ENCODE measurements at places on chromosomes 5 and 9.

DNA sequence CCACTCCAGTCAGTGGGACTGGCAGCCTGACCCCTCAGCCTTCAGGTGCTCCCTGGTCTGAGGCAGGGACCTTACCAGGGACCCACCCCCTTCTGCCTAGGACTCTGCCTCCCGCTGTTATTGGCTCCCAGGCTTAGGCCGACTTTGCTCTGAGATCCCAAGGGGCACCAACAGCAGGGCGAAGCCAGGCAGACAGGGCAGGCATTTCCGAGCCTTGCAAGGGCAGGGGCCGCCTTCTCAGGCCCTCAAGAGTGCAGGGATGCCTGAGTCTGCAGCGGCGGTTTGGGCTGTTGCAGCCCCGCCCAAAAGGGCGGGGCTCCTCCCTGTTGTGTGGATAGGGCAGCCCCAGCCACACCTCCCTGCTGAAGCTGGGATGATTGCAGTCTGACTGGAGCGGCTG lies 644.6 kb downstream of the PRR16 start:
- no peak for DNase-seq

DNA sequence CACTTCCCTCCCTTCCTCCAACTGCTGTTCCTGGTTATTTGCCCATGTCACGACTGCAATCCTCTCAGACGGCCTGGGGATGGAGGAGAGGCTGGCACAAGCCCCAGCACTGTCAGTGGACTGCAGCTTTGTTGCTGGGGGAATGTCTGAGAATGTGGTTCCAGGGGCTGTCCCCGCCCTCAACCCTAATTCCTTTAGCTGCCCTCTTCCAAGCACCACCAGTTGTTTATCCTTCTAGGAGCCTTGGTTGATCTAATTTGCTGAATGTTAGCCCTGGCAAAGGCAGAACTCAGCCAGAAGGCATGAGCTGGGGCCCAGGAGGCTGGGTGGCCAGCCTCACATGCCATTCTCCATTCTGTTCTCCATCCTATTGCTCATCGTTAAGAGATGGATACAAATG lies 51.6 kb downstream of the ADAM19 start:
- DNase-seq = no peak

DNA sequence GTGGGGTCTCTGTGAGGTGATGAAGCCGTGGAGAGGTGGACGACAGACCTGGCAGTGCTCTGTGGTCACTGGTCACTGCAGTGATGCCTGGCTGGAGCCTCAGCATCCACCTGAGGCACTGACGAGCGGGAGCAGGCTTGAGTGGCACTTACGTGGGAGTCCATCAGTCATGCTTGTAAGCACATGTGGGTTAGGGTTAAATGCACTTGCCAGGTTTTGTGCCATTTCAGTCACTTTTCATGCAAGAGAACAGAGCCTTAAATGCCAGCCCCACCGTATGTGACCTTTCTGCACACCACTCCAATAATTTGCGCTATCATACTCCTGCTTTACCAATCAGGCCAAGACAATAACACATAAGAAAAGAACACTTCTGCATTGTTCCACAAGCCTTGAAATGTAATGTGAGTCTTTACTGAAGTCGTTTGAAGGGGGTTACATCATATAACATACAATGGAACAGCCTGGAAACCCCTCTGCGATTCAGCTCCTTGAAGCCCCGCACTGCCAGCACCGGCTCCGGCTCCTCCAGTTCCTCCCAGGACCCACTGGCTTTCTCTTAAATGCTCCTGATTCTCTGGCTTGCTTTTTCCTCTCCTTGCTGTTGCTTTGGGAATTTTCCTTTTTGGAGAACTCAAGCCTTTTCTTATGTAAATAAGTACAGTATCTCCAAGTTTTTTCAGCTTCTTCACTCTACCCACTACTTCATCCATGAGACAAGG lies 59.4 kb upstream of the CTXN3 start:
- DNase-seq = no peak

- peak; percentile 82 for DNase-seq
These were observed 188.6 kb downstream of the FSTL4 start for GRCh38 chr5:133423618-133424282.

DNA sequence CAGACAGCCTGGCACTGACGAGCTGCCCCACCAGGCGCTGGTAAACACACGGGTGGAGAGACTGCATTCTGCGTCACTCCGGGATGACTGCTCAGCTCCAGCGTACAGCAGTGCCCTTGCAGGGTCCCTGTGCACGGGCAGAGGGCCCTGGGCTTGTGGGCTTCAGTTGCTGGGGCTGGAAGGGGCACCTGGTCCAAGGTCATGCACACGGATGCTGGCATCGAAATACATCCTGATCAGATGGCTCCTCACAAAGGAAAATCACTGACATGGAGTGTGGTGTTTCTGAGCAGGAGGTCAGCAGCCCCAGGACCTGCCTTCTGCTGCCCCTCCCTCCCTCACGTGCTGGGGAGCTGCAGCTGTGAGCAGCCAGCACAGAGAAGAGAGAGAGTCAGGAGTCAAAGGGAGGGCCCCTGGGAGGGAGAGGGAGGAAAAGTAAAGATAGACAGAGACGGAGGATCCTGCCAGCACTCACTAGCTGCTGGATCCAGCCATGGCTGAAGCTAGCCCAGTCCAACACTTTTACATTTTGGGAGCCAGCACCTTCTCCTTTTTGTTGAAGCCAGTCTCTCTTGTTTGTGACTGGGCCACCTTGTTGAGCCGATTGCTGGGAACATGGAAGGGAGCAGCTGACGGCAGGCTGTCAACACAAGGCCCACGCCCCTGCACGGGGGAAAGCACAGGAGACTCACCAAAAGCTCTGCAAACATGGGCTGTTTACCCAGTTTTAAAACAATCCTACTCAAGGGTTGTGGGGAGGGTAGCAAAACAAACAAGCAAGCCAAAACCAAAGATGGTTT lies 166.5 kb upstream of the PHYKPL start:
- no peak for DNase-seq

DNA sequence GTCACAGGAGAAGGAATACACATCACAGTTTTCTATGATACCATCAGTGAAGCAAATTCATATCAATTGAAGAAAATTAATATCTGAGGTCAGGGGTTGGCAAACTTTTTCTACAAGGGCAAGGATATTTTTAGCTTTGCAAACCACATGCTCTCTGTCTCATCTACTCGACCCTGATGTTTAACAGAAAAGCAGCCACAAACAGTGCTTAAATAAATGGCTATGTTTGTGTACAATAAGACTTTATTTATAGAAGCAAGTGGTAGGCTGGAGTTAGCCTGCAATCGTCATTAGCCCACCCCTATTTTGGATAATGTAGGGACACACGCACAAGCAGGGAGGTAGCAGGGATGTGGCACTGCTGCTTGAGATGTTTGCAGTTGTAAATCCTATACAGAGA lies 251.4 kb downstream of the CETN3 start:
- DNase-seq = no peak

DNA sequence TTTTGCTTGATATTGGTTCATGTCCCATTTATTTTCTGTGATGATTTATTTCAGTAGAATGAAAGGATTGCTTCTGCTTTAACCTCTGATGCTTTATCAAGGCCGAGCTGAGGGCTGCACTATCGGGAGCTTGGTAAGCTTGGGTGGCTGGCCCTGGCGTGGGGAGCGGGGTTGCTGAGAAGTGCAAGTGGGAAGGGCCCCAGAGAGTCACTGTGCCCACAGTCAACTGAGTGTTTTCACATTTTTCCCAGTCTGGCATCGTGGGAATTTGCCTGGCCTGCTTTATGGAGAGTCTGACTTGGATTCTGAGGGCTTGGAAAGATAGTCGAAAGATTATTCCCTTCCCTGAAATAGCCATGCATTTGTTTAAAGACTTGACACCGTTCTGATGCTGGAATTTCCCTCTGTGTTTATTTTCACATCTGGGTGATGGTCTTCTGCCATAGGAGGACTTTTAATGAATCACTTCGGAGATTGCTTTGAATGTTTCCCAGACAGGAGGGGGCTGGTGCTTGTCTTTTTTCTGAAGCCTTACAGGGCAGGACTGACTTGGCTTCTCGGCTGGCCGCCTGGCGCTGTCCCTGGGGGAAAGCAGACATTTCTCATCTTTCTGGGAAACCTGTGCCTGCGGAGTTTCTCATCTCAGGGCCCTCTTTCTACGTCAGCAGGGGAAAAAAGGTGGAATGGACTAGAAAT lies 139.0 kb downstream of the BOD1 start:
- peak; percentile 61 for DNase-seq

GRCh38 chr9:97560851-97561250 lies 59.4 kb downstream of the TMOD1 start:
- no peak for DNase-seq

GRCh38 chr5:124025306-124025845 lies 513.4 kb downstream of the CSNK1G3 start:
- no peak for DNase-seq

GRCh38 chr9:128151309-128152132 lies 2.3 kb downstream of the LCN2 start:
- no peak for DNase-seq

DNA sequence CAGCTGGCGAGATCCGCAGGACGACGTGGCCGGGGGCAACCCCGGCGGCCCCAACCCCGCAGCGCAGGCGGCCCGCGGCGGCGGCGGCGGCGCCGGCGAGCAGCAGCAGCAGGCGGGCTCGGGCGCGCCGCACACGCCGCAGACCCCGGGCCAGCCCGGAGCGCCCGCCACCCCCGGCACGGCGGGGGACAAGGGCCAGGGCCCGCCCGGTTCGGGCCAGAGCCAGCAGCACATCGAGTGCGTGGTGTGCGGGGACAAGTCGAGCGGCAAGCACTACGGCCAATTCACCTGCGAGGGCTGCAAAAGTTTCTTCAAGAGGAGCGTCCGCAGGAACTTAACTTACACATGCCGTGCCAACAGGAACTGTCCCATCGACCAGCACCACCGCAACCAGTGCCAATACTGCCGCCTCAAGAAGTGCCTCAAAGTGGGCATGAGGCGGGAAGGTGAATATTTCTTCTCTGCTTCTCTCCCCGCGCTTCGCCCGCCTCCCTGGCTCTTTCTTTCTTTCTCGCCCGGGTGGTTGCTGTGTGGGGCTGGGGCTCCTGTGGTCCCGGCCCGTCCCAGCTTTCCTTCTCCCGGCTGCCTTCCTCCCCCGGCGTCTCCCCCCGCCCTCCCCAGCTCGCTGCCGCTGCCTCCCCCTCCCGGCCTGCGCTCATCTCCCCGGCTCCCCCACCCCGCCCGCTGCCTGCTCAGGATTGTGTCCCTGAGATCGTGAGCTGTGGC lies 2.2 kb downstream of the NR2F1 start:
- DNase-seq = peak; percentile 80

- DNase-seq = peak; percentile 48
These were observed 72.1 kb downstream of the LRSAM1 start for GRCh38 chr9:127523312-127523851.

DNA sequence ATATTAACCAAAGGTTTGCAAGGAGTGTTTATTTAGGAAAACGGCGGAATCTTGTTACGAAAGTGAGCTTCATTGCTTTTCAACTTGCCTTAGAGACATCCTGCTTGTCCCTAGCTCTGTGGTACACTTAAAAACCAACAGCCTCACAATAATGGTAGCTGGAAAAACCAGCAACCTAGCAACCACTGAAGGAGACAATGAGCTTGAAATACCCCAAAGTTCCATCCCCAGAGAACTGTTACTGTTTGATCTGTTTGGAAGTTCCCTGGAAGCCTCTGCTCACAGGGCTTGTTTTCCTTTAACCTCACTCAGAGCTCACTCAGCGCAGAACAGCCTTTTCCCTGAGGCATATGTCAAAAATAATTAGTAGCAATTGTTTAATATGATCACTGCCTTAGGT lies 43.2 kb downstream of the SH3TC2 start:
- DNase-seq = no peak

- DNase-seq = no peak
These were observed 607.5 kb upstream of the SEMA6A start for GRCh38 chr5:117182104-117182503.

GRCh38 chr9:89869793-89870580 lies 265.2 kb downstream of the GADD45G start:
- no peak for DNase-seq

GRCh38 chr5:95957561-95958203 lies 4.0 kb downstream of the ELL2 start:
- DNase-seq = no peak

- no peak for DNase-seq
These were observed 41.5 kb upstream of the GDNF start for GRCh38 chr5:37881359-37881758.

DNA sequence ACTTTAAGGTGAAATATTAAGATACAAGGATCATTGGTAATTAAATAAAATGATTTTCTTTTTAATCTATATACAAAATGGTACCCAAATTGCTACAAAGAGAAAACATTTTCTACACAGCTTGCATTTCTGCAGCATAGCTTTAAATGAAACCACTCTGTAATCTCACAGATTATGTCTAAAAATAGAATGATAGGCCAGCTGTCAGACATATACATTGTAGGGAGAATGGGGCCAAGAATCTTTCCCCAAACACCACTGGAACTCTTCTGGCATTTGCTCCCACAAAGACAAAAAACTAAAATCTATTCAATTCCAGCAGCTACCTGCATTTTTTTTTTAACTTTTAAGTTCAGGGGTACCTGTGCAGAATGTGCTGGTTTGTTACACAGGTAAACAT lies 124.1 kb upstream of the NR5A1 start:
- DNase-seq = no peak

- DNase-seq = no peak
These were observed 72.5 kb downstream of the PLAC8L1 start for GRCh38 chr5:146032911-146033310.

DNA sequence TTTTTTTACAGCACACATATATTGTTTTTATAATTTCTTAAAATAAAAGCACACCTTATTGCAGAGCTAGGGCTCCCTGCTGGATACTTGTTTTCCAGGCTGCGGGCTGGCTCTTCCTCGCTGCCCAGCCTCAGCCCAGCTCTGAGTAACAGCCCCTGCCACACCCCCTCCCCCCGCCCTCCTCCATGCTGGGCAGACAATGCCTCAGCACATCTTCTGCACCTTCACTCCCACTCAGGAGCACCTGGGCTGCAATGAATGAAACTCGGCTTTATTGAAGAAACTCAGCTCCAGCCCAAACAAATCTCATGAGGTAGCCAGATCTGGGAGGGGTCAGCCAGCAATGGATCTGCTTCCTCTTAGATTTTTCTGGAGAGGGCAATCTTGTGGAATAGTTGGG lies 9.5 kb downstream of the IL9 start:
- no peak for DNase-seq

- DNase-seq = peak; percentile 46
These were observed 6.0 kb downstream of the UBQLN1 start for GRCh38 chr9:83701769-83702168.

- no peak for DNase-seq
These were observed 19.2 kb upstream of the ANKRD18A start for GRCh38 chr9:38639577-38639940.

GRCh38 chr9:91085517-91086291 lies 276.0 kb downstream of the AUH start:
- DNase-seq = no peak
